Stimulated activated CD4-positive, alpha-beta T cell treated with anti-CD3 and anti-CD28 coated beads, Interleukin-15, amount 100 ng/mL, for 1 hour (primary cell): ENCODE measurements at places on chromosomes 11 and 22.
A peak's percentile ranks its signal among the peaks of the same experiment; 100 is the strongest.

GRCh38 chr11:76035020-76035419 is 171.3 kb downstream of the WNT11 start:
- DNase-seq: no peak

DNA sequence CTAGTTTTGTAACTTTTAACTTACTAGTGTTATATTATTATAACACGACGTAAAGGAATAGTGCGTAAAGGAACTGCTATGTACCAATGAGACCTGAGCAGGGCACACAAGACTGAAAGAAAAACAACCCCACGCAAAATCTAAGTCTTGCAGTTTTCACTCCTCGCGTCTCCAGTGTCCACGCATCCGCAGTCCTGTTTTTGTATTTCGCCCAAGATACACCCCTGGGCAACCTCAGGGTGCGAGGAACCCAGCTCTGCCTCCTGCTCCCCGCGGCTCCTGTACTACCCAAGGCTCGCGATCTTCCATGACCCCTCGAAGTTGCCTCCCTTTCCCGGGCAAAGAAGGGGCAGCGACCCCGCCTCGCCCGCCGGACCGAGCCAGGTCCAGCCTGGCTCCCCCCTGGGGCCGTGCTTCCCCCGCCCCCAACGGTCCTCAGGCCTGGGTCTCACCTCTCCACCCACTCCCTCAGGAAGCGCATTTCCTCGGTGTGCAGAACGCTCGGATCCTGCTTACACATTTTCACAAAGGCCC is 393 bp downstream of the ST13 start:
- DNase-seq: peak; percentile 7

- no peak for DNase-seq
Measured at GRCh38 chr11:127071606-127072005, 71.0 kb upstream of the KIRREL3 start.

DNA sequence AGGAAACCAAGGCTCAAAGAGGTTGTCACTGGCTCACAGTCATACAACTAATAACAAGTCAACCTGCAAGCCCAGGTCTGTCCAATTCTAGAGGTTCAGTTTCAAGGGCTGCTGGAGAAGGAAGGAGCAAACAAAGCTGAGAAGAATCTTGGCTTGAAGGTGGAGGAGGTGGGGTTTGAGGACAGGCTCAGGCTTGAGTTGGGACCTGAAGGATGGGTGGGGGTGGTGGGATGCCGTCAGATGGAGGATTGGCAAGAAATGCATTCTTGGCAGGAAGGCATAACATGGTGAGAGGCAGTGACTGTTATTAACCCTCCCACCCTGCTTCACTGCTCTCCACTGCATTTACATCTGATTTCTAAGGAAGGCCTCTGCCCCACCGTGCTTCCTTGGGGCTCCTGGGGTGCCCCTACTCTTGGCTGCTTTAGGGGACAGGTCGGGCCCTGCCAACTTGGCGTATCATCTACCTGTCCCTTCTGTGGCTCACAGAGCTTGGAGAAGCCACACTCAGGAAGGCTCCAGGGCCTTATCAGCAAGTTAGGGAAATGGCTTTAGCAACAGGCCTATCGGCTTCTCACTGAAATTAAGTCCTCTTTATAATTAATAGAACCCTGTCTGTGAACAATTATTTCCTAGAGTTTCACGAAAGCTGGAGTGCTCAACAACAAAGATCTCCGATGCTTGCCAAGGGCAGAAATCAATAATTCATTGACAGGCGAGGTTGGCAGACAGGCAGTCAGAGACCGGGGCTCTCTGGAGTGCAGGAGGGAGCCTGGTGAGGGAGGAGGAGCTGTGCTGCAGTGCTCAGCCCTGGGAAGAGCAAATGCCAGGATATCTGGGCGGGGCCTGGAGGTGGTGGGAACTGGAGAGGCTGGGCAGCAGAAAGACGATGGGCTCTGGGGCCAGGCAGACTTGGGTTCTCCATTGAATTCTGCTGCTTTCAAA is 84.9 kb upstream of the NARS2 start:
- no peak for DNase-seq

DNA sequence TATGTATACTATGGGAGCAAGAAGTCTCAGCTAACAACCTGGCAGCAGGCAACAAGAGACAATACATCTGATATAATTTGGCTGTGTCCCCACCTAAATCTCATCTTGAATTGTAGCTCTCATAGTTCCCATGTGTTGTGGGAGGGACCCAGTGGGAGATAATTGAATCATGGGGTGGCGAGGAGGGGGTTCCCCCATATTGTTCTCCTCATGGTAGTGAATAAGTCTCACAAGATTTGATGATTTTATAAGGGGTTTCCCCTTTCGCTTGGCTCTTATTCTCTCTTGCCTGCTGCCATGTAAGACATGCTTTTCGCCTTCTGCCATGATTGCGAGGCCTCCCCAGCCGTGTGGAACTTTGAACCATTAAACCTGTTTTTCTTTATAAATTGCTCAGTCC is 6.2 kb downstream of the DNAJC24 start:
- no peak for DNase-seq

DNA sequence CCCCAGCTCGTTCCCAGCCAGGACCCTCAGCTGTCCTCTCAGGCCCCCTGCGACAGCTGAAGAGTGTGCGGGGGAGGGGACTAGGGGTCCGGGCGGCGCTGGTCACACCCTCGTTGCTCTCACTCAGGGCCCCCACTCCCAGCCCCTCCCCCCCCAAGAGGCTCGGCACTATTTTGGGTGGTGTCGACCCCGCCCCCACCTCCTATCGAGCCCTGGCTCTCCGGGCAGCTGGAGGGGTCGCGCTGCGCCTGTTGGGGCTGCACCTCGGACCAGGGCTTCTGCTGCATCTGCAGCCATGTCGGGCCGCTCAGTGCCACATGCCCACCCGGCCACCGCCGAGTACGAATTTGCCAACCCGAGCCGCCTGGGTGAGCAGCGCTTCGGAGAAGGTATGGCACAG is at the start of gene HSPB2:
Gene HSPB2 (plus strand): TSS at position 200 of the 400 bp plus-strand sequence. CDS start 96 bp downstream, at position 296.
- no peak for DNase-seq

DNA sequence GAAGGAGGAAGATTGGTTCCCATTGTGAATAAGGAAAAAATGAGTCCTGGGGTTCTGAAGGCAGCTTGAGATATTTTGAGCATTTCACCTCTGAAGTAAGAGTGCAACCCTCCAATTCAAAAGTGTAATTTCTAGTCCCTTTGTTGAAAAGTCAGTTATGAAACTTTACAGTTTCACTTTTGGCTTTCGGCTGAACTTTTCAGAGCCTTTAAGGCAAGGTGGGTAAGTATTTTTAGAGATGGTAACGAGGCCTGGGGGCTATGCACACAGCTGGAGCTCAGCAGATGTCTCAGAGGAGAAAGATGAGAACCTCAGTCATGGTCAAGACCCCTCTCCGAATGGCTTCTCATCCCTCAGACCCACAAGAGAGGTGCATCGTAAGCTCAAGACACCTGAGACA is 267.6 kb downstream of the KIRREL3 start:
- no peak for DNase-seq

DNA sequence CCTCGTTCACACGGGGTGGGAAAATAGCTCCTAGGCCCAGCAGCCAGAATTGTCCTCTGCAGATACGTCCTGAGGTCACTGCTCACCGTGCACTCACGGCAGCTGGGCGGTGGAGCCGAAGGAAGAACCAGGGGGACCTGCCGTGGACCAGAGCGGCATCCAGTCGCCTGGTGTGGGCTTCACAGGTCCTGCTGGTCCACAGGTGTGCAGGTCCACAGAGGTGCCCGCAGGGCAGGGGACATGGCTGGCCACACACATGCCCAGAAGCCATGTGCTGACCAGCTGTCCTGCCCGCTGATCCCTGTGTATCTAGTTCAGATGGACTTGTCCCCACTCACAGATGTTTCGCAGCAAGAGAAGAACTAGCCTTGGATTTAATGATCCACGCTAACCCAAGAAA is 10.6 kb upstream of the PKP3 start:
- DNase-seq: no peak

DNA sequence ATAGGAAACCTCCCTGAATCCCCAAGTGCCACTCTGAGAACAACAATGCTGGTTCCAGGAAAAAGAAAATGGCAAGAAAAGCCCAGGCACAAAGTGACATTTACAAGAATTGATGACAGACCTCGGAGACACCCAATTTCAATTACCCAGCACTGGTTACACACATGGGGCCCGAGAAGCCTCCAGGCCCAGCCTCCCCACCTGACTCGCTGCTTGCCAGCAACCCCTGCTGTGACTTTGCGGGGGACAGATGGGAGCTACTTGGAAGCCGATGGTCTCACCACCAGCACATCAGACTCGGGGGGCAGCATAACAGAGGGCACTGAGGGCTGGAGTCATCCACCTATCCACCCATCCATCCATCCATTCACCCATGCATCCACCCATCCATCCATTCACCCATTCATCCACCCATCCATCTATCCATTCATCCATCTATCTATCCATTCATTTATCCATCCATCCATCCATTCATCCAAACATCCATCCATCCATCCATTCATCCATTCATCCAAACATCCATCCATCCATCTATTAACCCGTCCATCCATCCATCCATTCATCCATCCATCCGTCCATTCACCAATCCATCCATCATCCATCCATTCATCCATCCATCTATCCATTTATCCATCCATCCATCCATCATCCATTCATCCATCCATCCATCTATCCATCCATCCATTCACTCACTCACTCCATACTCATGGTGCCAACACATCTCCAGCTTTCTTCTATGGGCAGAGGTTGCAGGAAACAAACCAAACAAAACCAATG is 567.6 kb downstream of the BRD1 start:
- DNase-seq: no peak
